Sciatic nerve (tissue), 2 donors: ENCODE measurements at places on chromosomes 1 and 21.

DNA sequence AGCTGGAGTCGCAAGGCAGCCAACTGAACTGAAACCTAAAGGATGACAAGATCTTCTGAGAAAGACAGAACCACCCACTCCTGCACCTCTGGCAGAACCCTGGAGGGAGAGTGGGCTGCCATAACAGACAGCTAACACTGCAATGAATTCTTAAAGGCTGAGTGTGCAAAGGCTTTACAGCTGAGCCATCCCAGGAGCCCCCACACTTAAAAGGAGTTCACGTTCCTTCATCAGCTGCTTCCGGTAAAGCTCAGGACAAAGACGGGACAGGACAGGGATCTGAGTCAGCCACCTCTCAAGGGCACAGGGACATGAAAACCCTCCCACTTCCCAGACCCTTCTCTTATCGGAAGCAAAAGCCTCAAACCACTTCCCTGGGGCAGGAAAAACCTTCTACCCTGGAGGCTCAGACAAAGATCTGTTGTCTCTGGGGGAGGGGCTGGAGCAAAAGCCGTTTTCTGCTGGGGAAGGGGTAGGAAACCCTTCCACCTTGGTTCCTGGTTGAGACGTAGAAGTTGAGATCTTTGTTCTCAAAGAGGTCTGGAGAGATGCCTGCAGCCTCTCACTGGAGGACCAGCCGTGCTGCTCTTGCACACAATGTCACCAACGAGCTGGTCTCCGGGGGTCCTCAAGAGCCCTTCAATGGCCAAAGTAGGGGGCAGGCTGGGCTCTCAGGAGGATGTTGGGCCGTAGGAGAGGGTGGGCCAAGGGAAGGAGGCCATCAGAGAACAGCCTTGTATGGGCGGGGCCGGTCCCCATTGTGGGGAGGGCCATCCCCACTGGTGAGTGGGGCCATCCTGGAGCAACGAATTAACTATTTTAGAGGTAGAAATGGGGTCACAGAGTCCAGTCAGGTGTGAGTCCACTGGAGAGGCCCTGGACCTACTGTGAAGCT lies 452.4 kb downstream of the PTPRU start:
- peak; percentile 30 for DNase-seq

DNA sequence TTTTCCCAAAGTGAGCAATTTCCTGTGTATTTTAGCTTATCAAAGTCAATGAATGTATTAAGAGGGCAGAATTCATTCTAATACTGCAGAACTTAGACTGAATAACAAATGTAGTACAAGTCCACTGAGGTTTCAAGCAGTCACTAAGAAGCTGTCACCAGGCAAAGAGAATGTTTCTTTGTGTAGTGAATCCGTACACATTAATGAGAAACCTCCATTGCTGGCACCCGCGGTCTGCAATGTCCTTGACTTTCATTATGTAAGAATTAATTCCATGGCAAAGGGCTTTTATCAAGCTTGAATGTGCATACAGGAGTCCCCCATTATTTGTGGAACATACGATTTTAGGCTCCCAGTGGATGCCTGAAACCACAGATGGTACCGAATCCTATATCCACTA lies 719.5 kb upstream of the TMPRSS15 start:
- DNase-seq: no peak

DNA sequence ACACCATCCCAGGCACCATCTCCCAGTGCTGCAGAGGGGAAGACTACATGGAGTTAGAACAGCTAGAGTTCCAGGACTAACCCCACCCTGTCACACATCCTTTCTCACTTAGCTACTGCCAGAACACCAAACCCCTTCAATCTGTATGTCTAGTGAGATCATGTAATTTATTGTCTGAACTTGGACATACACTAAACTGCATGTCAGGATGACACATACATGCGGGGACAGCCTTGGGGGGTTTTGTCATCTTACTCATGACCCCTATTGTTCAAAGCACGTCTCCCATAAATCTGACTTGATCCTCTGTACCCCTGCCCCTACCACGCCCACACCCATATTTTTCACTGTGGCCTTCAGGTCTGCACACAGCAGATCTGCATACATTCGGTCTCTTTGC lies 71.3 kb downstream of the GABPA start:
- no peak for DNase-seq

- no peak for DNase-seq
Observed at GRCh38 chr1:153404768-153405167, 11.6 kb upstream of the S100A7A start.

GRCh38 chr1:213399695-213400094 lies 348.7 kb downstream of the RPS6KC1 start:
- no peak for DNase-seq

GRCh38 chr1:92277105-92277723 lies 21.6 kb downstream of the GLMN start:
- no peak for DNase-seq

GRCh38 chr1:239107676-239108075 lies 278.7 kb upstream of the CHRM3 start:
- DNase-seq: no peak

DNA sequence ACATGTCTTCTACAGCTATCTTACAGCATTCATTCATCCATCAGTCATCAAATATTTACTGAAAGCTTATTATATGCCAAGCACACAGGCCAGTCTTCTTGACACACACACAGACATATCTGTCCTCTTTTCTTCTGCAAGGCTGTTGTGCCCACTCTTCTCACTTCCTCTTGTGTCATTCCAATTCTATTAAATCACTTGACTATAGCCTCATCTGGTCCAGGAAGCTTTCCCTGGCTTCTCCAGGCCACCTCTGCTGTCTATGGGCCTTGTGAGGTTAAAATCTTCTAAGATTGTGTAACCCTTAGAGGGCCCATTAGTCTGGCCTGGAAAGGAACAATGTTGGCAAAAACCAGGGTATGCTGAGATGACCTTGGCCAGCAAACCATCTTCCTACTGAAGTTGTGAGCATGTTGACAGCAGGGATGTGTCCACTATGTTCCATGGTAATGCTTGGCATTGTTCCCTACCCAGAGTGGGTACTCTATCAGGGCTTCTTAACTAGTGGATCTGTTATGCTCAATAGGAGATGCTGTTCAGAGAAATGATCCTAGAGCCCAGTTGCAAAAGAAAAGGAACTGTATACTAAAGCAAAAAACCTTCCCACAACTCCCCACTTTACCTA lies 5.3 kb downstream of the TRAF3IP3 start:
- no peak for DNase-seq

GRCh38 chr1:209850342-209850979 lies 22.7 kb downstream of the UTP25 start:
- peak; percentile 66 for DNase-seq

- DNase-seq: no peak
Observed at GRCh38 chr1:32775640-32776337, 41.4 kb downstream of the YARS1 start.

- DNase-seq: no peak
Observed at GRCh38 chr1:81731989-81732388, 68.7 kb upstream of the ADGRL2 start.

DNA sequence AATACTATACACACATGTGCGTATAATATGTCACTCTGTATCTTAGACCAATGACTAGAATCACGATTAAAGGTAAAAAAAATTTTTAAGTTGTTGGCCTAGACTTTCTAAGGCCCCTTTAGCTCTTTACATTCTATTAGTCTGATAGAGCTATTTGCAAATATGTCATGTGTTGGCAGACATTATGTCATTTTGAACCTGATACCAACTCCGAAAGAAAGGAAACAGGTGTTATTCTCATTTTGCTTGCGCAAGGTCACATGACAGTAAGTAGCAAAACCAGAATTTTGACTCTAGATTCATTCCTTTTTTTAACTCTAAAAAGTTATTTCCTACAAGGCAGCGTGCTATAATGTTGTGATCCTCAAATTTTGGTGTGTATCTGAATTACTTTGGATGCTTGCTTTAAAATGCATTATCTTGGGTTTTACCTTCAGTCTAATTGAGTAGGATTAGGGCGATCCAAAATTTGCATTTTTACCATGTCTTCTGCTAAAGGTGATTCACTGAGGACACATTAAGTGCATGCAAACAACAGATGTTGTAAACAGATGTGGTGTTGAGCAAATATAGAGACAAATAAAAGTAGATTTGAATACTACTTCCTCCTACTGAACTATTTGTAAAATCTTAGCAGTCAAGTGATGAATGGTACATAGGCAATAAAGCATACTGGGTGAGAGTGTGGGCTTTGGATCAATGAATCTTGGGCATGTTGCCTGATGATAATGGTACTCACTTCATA lies 63.5 kb upstream of the KIAA1614 start:
- no peak for DNase-seq

GRCh38 chr1:89698624-89699023 lies 65.7 kb downstream of the LRRC8C start:
- DNase-seq: no peak

GRCh38 chr1:11828511-11828910 lies 19.1 kb downstream of the NPPA start:
- DNase-seq: no peak

GRCh38 chr1:154481053-154481452 lies 21.0 kb upstream of the TDRD10 start:
- DNase-seq: no peak

DNA sequence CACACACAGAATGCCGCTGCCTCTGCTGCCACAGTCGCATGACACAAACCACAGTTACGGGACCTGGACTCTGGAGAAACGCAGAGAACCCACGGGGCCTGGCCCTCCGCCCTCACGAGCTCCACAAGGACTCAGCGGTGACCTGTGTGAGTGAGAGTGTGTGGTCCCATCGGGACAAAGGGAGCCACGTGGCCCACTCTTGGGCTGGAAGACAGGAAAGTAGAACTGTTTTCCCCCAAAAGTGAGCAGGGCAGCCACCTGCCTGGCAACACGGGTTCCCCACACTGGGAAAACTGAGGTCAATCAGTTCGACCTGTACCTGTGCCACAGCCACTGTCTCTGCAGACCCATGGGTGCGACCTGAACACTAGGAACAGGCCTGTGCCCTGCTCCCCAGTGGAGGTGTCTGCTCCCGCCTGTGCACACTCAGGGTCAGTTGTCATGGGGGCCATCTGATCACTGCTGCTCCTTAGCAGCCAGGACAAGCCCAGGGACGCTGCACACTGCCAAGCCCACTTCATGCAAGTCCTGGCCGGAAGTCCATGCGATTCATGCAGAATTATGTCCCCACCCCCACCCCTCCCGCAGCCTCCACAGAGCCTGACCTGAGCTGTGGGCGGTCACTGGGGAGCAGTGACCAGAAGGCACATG lies 54.4 kb upstream of the ADARB1 start:
- DNase-seq: no peak

- no peak for DNase-seq
Observed at GRCh38 chr1:18188820-18189517, 81.4 kb downstream of the IGSF21 start.

DNA sequence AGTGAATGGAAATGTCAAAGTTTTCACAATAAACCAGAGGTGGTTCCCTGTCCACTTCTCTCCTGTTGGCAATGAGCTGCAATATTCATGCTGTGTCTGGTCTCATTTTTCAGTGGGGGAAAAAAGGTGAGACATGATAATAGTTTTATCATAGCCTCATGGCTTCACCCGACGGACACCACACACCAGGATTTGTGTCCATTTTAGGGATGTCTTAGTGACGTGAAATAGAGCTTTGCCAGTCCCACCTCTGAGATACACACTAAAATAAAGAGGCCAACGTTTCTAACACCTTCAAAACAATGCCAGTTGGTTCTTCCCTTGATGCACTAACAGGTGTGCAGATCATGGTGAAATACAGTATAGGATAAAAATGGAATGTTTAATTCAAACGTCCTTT lies 91.5 kb upstream of the TLR5 start:
- DNase-seq: no peak

- DNase-seq: no peak
Observed at GRCh38 chr1:176794897-176795508, 332.0 kb downstream of the PAPPA2 start.

DNA sequence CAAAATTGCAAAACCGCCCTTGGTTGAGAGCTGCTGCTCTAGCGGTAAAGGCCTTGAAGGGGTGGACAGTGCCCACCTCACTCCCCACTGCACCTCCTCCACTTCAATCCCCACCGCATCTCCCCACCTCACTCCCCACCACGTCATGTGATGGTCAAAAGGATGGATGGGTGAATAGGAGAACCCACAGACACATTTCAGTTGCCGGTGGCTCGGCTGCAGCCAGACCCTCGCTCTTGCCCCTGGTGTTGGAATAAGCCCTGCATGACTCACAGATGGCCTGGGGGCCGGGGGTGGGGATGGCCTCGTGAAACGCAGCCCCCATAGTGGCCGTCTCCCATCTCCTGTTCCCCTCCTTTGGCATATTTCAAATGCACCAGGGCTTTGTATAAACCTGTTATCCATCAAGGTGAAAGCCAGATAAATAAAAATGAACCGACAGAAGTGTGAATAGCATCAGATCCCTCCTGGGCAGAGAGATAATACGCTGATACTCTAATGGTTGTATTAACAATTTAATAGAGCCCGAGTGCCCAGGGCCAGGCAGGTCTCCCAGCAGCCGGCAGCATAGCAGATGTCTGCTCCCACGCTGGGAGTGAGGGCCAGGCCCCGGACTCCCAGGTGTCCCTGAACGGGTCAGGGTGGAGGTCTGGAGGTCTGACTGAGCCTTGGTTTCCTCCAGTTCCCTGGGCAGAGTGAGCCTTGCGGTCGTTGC lies 300.3 kb downstream of the NPHP4 start:
- DNase-seq: no peak

- DNase-seq: no peak
Observed at GRCh38 chr1:56287721-56288120, 291.6 kb downstream of the PLPP3 start.
